Breast epithelium (tissue), 4 donors: ENCODE measurements at places on chromosomes 1 and 21. TPM values are rescaled to one million over a fixed set of nuclear protein-coding genes. Genes with fewer than 3 reads are reported as not detected.
A peak's percentile ranks its signal among the peaks of the same experiment; 100 is the strongest.

DNA sequence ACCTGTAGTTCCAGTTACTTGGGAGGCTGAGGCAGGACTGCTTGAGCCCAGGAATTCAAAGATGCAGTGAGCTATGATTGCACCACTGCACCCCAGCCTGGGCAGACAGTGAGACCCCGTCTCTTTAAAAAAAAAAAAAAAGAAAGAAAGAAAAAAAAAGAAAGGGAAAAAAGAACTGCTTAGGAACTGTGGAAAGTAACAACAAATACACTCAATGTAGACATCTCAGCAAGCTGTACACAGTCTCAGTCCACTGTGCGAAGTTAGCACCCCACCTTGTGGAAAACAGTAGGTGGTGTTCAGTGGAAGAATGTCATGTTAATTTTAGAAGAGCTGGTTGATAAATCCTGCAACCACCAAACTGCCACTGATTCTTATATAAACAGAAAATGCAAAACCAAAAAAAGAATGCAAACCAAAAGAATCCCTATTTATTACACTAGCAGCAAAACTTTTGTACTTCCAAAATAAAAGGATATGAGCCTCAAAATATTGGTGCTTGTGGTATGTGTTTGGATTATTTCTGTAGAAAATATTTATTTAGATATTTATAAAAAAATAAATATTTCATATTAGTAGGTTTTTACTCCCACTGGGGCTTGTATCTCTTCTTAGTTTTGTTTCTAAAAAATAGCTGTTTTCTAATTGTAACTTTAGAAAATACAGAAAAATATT, 31.1 kb downstream of the ALG14 start:
- peak; percentile 68 for DNase-seq
- no peaks in the 10 kb centered on the region for H3K27me3 ChIP-seq
- no peaks in the 10 kb centered on the region for H3K36me3 ChIP-seq
- H3K4me1 ChIP-seq: no peaks in the 10 kb centered on the region
- no peak overlapping the region for H3K4me3 ChIP-seq

DNA sequence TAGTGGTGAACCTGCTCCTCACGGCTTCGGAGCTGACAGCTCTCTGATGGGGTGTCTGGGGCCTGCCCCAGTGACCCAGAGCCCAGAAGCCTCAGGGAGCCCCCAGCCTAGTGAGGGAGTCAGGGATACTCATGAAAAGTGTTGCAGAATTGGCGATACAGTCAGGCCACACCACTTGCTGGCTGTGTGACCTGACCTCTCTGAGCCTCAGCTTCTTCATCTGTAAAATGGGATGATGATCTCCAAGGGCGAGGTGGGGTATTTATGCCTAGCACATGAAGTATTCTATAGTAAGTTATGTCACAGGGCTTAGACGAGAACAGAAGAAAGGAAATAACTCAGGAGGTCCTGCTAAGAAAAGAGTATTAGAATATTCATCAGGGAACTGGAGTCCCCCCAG, 1.6 kb downstream of the TMEM51 start:
- DNase-seq: no peak
- H3K27ac ChIP-seq: peak overlapping the region; percentile 91
- no peaks in the 10 kb centered on the region for H3K4me1 ChIP-seq
- H3K36me3 ChIP-seq: no peaks in the 10 kb centered on the region

- H3K4me3 ChIP-seq: peak overlapping the region; percentile 89
- no peak for DNase-seq
- no peaks in the 10 kb centered on the region for H3K36me3 ChIP-seq
- H3K27me3 ChIP-seq: no peaks in the 10 kb centered on the region
- H3K27ac ChIP-seq: peak overlapping the region; percentile 98
Observed at GRCh38 chr1:155003766-155004351, 1.3 kb downstream of the ZBTB7B start.

- H3K27ac ChIP-seq: no peak overlapping the region
- no peaks in the 10 kb centered on the region for H3K4me1 ChIP-seq
- no peak for DNase-seq
- H3K36me3 ChIP-seq: no peaks in the 10 kb centered on the region
Observed at GRCh38 chr1:189658381-189658780, 819.3 kb downstream of the BRINP3 start.

- H3K4me3 ChIP-seq: no peak overlapping the region
- no peaks in the 10 kb centered on the region for H3K36me3 ChIP-seq
- H3K4me1 ChIP-seq: no peaks in the 10 kb centered on the region
- H3K27ac ChIP-seq: no peak overlapping the region
Observed at GRCh38 chr1:150708595-150708994, 11.6 kb upstream of the GOLPH3L start.

DNA sequence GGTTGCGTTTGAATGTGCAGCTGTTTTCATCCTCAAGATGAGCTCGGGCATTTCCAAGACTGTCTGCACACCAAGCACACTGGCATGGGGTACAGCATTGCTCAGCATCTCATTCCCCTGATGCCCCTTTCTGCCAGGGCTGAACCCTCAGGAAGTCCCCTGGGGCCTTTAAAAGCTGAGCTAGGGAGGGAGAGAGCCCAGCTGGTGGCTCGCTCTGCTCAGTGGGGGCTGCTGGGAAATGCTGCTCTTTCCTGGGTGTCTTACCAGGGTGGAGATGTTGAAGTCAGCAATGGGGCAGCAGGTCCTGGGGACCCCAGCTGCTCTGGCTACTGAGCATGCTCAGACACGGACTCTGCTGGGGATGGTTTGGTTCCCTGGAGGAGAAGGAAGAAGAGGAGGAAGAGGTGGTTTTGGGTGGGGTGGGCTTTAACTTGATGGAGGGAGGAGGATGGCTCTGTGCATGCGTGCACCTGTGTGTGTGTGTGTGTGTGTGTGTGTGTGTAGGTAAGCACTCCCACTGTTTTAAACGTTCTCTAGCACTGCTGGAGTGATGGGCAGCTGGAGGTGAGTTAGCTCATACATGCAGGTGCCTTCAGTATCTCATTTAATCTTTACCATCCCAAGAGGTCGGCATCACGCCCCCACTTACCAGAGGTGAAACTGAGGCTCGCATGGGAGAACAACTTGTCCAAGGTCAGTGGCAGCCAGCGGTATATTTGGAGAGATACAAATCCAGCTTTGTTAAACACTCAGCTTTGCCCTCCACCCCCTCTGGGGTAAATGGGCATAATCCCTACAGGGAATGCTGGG, 40.9 kb downstream of the ACTL8 start:
- no peak for DNase-seq
- no peak overlapping the region for H3K4me3 ChIP-seq
- H3K27me3 ChIP-seq: no peaks in the 10 kb centered on the region
- H3K36me3 ChIP-seq: no peaks in the 10 kb centered on the region
- H3K4me1 ChIP-seq: no peaks in the 10 kb centered on the region
- no peak overlapping the region for H3K27ac ChIP-seq

DNA sequence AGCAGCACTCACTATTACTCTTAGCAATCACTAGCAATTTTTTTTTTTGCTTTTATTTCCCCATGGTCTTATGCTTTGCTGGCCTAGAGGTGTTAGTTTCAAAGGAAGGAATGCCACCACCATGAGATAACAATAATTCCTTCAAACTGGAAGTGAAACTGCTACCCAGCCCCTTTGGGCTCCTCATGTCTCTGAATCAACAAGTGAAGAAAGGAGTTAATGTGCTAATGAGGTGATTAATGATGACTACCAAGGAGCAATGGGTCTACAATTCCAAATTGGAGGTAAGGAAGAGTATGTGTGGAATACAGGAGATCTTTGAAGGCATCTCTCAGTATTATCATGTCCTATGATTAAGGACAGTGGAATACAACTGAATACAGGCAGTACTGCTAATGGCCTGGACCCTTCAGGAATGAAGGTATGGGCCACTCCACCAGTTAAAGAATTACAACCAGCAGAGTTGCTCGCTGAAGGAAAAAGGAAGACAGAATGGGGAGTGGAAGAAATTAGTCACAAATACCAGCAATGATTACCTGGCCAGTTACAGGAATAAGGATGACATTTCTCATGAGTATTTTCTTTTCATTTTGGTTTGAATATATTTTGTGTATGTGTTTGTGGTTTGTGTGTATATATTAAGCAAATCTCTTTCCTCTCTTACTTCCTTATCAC, 652.9 kb downstream of the ADGRL2 start:
- H3K4me3 ChIP-seq: no peak overlapping the region
- no peaks in the 10 kb centered on the region for H3K36me3 ChIP-seq
- DNase-seq: no peak
- no peaks in the 10 kb centered on the region for H3K4me1 ChIP-seq

- no peaks in the 10 kb centered on the region for H3K4me1 ChIP-seq
- no peak for DNase-seq
- no peak overlapping the region for H3K4me3 ChIP-seq
- no peaks in the 10 kb centered on the region for H3K27me3 ChIP-seq
- no peaks in the 10 kb centered on the region for H3K36me3 ChIP-seq
Observed at GRCh38 chr1:178849918-178850317, 21.0 kb downstream of the ANGPTL1 start.

DNA sequence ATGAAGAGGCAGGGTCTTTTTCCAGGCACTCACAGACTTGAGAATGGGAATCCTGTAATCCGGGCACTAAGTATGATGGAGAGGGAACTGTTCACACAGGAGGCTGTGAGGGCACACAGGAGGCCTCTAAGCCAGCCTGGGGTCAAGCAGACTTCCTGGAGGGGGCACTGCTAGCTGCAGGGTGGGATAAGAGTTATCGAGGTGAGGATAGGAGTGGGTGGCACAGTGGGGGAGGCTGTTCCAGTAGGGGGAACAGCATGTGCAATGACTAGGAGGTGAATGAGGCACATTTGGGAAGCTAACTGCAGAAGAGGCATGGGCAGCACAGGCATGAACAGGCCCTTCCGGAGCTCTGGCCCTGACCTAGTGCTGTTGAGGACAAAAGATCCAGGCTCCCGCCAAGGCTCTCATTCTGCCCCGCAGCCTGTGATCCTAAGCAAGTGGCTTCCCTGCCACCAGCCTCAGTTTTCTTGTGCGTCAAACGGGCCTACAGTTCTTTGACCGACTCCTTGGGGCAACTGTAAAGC, 216.7 kb downstream of the TRABD2B start:
- no peaks in the 10 kb centered on the region for H3K4me1 ChIP-seq
- DNase-seq: no peak
- no peaks in the 10 kb centered on the region for H3K36me3 ChIP-seq
- no peak overlapping the region for H3K4me3 ChIP-seq
- H3K27me3 ChIP-seq: no peaks in the 10 kb centered on the region
- no peak overlapping the region for H3K27ac ChIP-seq

GRCh38 chr1:15834406-15835204, 12.9 kb upstream of the SPEN start:
- H3K4me3 ChIP-seq: peak overlapping the region; percentile 74
- H3K27me3 ChIP-seq: no peaks in the 10 kb centered on the region
- H3K36me3 ChIP-seq: no peaks in the 10 kb centered on the region
- peak overlapping the region; percentile 96 for H3K27ac ChIP-seq

- no peaks in the 10 kb centered on the region for H3K4me1 ChIP-seq
- H3K36me3 ChIP-seq: no peaks in the 10 kb centered on the region
- no peaks in the 10 kb centered on the region for H3K27me3 ChIP-seq
- no peak overlapping the region for H3K27ac ChIP-seq
- DNase-seq: no peak
- no peak overlapping the region for H3K4me3 ChIP-seq
Observed at GRCh38 chr1:75600781-75601180, 10.1 kb downstream of the SLC44A5 start.

GRCh38 chr1:78231477-78231876, 185.7 kb downstream of the GIPC2 start:
- H3K36me3 ChIP-seq: no peaks in the 10 kb centered on the region
- DNase-seq: no peak
- no peak overlapping the region for H3K4me3 ChIP-seq
- no peak overlapping the region for H3K27ac ChIP-seq
- H3K4me1 ChIP-seq: no peaks in the 10 kb centered on the region

- H3K4me1 ChIP-seq: no peaks in the 10 kb centered on the region
- H3K27me3 ChIP-seq: no peaks in the 10 kb centered on the region
- no peak overlapping the region for H3K27ac ChIP-seq
- H3K4me3 ChIP-seq: no peak overlapping the region
- no peaks in the 10 kb centered on the region for H3K36me3 ChIP-seq
- DNase-seq: no peak
Observed at GRCh38 chr1:242185731-242186130, 186.8 kb upstream of the MAP1LC3C start.

DNA sequence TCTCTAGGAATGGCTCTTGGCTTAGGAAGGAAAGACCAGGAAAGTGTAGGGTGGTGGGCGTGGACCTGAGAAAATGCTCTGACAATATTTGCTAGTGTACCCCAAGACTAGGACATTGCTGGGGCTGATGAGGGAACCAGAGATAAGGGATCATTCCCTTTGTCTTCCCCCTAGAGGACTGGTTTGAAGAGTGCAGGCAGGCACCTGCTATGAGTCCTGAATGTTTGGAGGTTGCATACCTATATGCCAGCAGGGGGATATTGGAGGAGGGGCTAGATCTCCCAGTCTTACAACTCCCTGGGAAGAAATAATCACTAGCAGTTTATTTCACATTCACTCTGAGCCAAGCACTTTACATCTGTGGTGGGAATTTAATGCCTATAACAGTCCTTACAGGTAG, 6.0 kb upstream of the BCL10 start:
- H3K4me1 ChIP-seq: no peaks in the 10 kb centered on the region
- H3K27me3 ChIP-seq: no peaks in the 10 kb centered on the region

GRCh38 chr1:236465231-236465958, 58.4 kb upstream of the LGALS8 start:
- H3K4me1 ChIP-seq: no peaks in the 10 kb centered on the region
- H3K27ac ChIP-seq: no peak overlapping the region
- DNase-seq: no peak
- no peak overlapping the region for H3K4me3 ChIP-seq

DNA sequence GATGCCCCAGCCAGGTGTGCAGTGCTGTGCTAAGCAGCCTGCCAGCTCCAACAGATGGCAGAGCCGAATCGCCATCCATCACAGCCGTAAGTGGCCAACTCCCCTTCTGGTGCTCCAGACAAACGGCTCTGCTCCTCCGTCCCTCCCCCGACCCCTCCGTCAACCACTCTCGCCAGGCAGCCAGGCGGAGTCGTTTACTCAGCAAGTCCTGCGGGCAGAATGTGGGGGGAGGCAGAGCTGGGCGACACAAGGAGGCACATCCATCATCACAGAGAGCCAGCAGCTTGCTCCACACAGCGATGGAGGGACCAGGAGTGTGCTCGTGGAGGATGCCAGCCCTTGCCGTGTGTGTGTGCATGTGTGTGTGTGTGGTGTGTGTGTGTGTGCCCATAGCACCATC, 206.6 kb upstream of the GRIK3 start:
- DNase-seq: no peak
- no peak overlapping the region for H3K27ac ChIP-seq
- H3K36me3 ChIP-seq: no peaks in the 10 kb centered on the region
- no peaks in the 10 kb centered on the region for H3K4me1 ChIP-seq
- no peak overlapping the region for H3K4me3 ChIP-seq
- no peaks in the 10 kb centered on the region for H3K27me3 ChIP-seq

- DNase-seq: no peak
- no peaks in the 10 kb centered on the region for H3K27me3 ChIP-seq
- no peaks in the 10 kb centered on the region for H3K4me1 ChIP-seq
- H3K4me3 ChIP-seq: no peak overlapping the region
- no peak overlapping the region for H3K27ac ChIP-seq
- H3K36me3 ChIP-seq: peaks cover under 1% of the 10 kb centered on the region
Observed at GRCh38 chr1:88800382-88801051, 90.8 kb downstream of the GTF2B start.

KCNC4 gene
- 12.6 TPM for total RNA-seq

PLEKHA6 gene
- 17.7 TPM for total RNA-seq

RBP7 gene
- total RNA-seq: 37.5 TPM

LEFTY1 gene
- 0.48 TPM for total RNA-seq

TSSK3 gene
- total RNA-seq: 1.4 TPM

RASAL2 gene
- total RNA-seq: 41.0 TPM

LCE1F gene
- total RNA-seq: not detected

LCE3E gene
- not detected for total RNA-seq

NRDC gene
- total RNA-seq: 90.6 TPM

ITGB2 gene
- total RNA-seq: 19.7 TPM

CYP4Z1 gene
- 16.2 TPM for total RNA-seq

SPRR1A gene
- total RNA-seq: not detected

ANGPTL3 gene
- total RNA-seq: not detected
